ENCODE measurements at places on chromosomes 2 and 18. TPM values are rescaled to one million over a fixed set of nuclear protein-coding genes. Genes with fewer than 3 reads are reported as not detected.

GRCh38 chr2:44191739-44192138, 23.1 kb downstream of the PPM1B start:
- DNase-seq: no peak
- no peaks in the 10 kb centered on the region for H3K27me3 ChIP-seq
- peaks cover 72% of the 10 kb centered on the region for H3K4me1 ChIP-seq
- H3K27ac ChIP-seq: peak overlapping the region; percentile 50

DNA sequence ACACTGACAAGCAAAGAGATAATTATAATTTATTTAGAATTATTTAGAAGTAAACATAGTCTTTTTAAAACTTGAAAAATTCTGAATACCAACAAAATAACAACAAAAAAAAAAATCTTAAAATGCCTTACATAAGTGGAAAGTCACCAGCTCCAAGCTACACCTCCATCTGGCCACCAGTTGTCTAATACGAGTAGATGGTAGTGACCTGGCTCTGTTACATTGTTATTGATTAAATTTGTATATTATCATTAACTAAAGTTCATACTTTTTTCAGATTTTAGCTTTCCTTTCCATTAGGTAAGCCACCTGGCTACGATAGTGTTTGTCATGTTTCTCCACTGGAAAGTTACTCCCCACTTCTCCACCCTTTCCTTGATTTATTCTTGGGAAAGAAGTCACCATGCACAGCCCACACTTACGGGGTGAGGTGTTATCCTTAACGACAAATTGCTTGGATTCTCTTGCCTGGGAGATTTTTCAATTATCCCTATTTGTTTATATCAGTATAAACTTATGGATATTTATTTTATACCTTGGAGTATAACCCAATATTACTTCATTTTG, 464.5 kb upstream of the CHAC2 start:
- H3K4me3 ChIP-seq: no peak overlapping the region
- H3K27me3 ChIP-seq: no peaks in the 10 kb centered on the region
- no peaks in the 10 kb centered on the region for H3K36me3 ChIP-seq
- H3K27ac ChIP-seq: no peak overlapping the region
- no peaks in the 10 kb centered on the region for H3K4me1 ChIP-seq

GRCh38 chr2:37779611-37780386, 108.4 kb upstream of the CDC42EP3 start:
- peaks cover 8% of the 10 kb centered on the region for H3K27me3 ChIP-seq
- H3K36me3 ChIP-seq: no peaks in the 10 kb centered on the region
- H3K4me1 ChIP-seq: peaks cover 1% of the 10 kb centered on the region
- H3K27ac ChIP-seq: no peak overlapping the region
- DNase-seq: no peak
- no peak overlapping the region for H3K4me3 ChIP-seq

- no peaks in the 10 kb centered on the region for H3K27me3 ChIP-seq
- no peak overlapping the region for H3K27ac ChIP-seq
- no peak overlapping the region for H3K4me3 ChIP-seq
- no peak for DNase-seq
Observed at GRCh38 chr2:179487010-179487731, 222.5 kb upstream of the SESTD1 start.

- peaks cover 80% of the 10 kb centered on the region for H3K4me1 ChIP-seq
- no peaks in the 10 kb centered on the region for H3K27me3 ChIP-seq
- H3K4me3 ChIP-seq: no peak overlapping the region
- H3K27ac ChIP-seq: no peak overlapping the region
- H3K36me3 ChIP-seq: peaks cover 66% of the 10 kb centered on the region
Observed at GRCh38 chr2:73993778-73994177, 9.1 kb downstream of the TET3 start.

The CIB4 gene
- total RNA-seq: not detected

The TDRD15 gene
- 0.58 TPM for total RNA-seq
